ENCODE measurements at places on chromosomes 12 and 14.
A peak's percentile ranks its signal among the peaks of the same experiment; 100 is the strongest.

DNA sequence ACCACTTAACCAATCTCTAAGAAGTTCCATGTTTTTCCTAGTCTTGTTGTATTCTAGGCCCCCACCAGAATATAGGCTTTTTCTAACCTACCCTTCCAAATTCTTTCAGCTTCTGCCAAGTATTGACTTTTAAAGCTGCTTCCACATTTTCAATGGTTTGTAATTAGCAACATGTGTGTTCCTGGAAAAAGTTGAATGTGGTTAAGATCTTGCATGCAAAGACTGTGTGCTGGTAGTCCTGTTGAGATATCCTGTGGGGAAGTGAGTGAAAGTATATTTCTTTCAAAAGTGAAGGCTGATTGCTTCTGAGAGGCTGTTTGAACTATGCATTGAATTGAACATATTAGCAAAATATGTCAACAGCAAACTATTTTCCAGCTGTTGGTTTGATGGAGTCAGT is 646 bp upstream of the OR6C4 start:
- DNase-seq: no peak
- peaks cover 18% of the 10 kb centered on the region for H3K27me3 ChIP-seq
- no peak overlapping the region for H3K27ac ChIP-seq
- no peak overlapping the region for H3K4me3 ChIP-seq
- peaks cover 10% of the 10 kb centered on the region for H3K36me3 ChIP-seq

GRCh38 chr14:56422703-56423213 is 156.8 kb upstream of the TMEM260 start:
- H3K27me3 ChIP-seq: peaks cover 3% of the 10 kb centered on the region
- no peaks in the 10 kb centered on the region for H3K36me3 ChIP-seq
- peak; percentile 26 for DNase-seq
- H3K4me3 ChIP-seq: no peak overlapping the region
- H3K27ac ChIP-seq: no peak overlapping the region
- no peaks in the 10 kb centered on the region for H3K4me1 ChIP-seq

DNA sequence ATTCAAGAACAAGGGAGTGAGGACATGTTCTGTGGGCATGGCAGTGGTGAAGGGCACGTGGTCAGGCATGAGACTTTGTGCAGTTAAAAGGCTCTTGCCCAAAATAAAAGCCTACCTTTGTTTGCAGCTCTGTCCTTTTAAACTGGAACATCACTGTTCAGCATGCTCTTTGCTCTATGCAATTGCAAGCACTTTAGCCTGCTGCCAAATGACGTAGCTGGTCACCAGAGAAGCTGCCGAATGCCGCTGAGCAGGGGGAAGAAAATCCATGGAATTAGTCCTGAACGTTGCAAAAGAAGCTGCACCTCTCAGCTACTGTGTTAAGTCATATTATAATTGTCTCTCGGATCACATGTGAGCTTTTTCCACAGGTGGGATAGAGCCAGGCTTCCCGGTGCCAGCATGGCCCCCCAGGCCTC is 176.3 kb upstream of the DIO2 start:
- H3K4me1 ChIP-seq: no peaks in the 10 kb centered on the region
- H3K4me3 ChIP-seq: no peak overlapping the region
- H3K27me3 ChIP-seq: no peaks in the 10 kb centered on the region
- H3K36me3 ChIP-seq: no peaks in the 10 kb centered on the region

DNA sequence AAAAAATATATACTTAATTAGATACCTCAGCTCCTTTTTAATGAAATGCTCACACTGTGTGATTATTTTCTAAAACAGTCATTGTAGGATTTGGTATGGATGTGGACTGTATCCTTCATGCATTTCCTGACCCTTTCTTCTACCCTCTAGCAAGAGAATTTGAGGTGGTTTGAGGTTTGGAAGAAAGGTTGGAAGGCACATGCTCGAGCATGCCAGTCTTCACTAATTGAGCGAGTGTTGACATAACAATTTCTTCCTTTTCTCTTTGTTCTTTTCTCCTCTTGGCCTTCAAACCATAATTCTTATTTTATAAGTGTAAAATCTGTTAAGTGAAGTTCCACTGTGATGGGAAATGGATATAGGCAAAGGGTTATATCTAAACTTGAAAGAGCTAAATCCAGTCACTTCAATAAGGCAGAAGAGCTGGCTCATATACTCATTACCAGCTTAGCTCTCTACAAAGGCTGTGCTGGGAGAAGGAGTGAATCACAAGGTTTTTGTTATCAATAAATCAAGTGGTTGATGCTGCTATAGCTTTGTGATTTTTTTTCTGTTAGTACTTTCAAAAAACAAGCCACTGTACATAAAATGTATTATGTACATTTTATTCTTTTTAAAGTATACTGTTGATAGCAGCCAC is 16.2 kb upstream of the PTHLH start:
- H3K4me1 ChIP-seq: no peaks in the 10 kb centered on the region
- no peak overlapping the region for H3K4me3 ChIP-seq
- no peak overlapping the region for H3K27ac ChIP-seq
- DNase-seq: no peak
- peaks cover 12% of the 10 kb centered on the region for H3K27me3 ChIP-seq

GRCh38 chr14:20714593-20715250 is 26.2 kb downstream of the ANG start:
- no peak overlapping the region for H3K4me3 ChIP-seq
- H3K27ac ChIP-seq: no peak overlapping the region
- no peaks in the 10 kb centered on the region for H3K27me3 ChIP-seq
- H3K4me1 ChIP-seq: peaks cover 7% of the 10 kb centered on the region
- no peak for DNase-seq

DNA sequence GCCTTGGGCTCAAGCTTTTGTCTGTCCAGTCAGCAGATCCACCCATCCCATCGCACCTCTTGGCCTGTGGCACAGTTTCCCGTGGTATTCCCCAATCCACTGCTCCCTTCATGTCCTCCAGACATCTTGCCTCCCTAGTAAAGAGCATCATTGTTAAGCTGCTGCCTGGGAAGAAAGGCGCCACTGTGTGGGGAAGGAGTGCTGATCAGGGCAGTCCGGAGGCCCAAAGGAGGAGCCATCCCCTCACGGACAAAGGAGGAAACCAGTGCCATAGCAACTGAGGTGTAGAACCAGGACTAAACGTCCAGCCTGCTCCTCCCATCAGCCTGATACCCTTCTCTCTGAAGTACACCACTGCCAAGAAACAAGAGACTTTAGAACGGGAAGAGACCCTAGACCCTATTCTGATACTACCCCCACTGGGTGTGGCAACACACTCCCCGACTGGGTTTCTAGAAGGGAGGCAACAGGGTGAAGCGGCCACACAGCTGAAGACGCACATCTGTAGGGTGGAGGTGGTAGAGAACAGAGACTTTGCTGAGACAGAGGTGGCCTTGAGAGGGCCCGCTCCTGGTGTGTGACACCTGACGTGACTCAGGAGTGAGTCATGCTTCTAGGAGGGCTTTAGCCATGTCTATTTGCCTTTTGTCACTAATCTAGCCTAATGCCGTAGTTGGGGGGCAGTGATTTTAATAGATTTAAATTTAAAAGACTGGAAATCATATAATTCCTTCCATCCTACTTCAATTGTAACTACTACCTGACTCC is 185.0 kb downstream of the DPF3 start:
- no peaks in the 10 kb centered on the region for H3K36me3 ChIP-seq
- no peak overlapping the region for H3K4me3 ChIP-seq
- H3K27me3 ChIP-seq: no peaks in the 10 kb centered on the region

GRCh38 chr14:88815980-88816379 is 8.5 kb upstream of the TTC8 start:
- no peak overlapping the region for H3K4me3 ChIP-seq
- DNase-seq: no peak
- H3K27me3 ChIP-seq: peaks cover 56% of the 10 kb centered on the region
- no peaks in the 10 kb centered on the region for H3K36me3 ChIP-seq

- H3K36me3 ChIP-seq: peaks cover 11% of the 10 kb centered on the region
- DNase-seq: no peak
- H3K27me3 ChIP-seq: no peaks in the 10 kb centered on the region
- no peaks in the 10 kb centered on the region for H3K4me1 ChIP-seq
- no peak overlapping the region for H3K4me3 ChIP-seq
- no peak overlapping the region for H3K27ac ChIP-seq
Measured at GRCh38 chr12:10086387-10086786, 12.4 kb downstream of the CLEC1A start.

- H3K27me3 ChIP-seq: no peaks in the 10 kb centered on the region
- H3K36me3 ChIP-seq: no peaks in the 10 kb centered on the region
- H3K4me3 ChIP-seq: no peak overlapping the region
- no peaks in the 10 kb centered on the region for H3K4me1 ChIP-seq
Measured at GRCh38 chr12:82793751-82794281, 107.1 kb downstream of the TMTC2 start.

GRCh38 chr12:18262514-18262913 is 1.2 kb downstream of the PIK3C2G start:
- no peak for DNase-seq
- no peak overlapping the region for H3K27ac ChIP-seq
- H3K4me3 ChIP-seq: no peak overlapping the region
- no peaks in the 10 kb centered on the region for H3K36me3 ChIP-seq

DNA sequence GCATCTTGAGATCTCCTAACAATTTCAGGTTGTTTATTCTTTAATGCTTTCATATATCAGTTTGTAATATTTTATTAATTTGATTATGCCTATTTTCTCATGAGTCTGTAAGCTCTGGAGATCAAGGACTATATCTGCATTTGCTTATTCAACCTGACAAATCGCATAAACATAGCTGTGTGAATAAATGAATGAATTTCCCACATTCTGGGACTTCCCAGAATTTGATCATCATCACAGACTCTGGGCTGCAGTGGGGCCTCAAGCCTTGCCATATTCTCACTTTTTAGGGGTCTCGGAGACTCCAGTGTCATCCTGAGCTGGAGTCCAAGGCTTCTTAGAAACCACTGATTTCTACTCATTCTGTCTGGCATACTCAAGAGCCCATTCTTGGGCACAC is 180.5 kb downstream of the DAD1 start:
- H3K4me3 ChIP-seq: no peak overlapping the region
- H3K27me3 ChIP-seq: no peaks in the 10 kb centered on the region
- H3K4me1 ChIP-seq: no peaks in the 10 kb centered on the region
- DNase-seq: no peak
- H3K27ac ChIP-seq: no peak overlapping the region
- no peaks in the 10 kb centered on the region for H3K36me3 ChIP-seq

DNA sequence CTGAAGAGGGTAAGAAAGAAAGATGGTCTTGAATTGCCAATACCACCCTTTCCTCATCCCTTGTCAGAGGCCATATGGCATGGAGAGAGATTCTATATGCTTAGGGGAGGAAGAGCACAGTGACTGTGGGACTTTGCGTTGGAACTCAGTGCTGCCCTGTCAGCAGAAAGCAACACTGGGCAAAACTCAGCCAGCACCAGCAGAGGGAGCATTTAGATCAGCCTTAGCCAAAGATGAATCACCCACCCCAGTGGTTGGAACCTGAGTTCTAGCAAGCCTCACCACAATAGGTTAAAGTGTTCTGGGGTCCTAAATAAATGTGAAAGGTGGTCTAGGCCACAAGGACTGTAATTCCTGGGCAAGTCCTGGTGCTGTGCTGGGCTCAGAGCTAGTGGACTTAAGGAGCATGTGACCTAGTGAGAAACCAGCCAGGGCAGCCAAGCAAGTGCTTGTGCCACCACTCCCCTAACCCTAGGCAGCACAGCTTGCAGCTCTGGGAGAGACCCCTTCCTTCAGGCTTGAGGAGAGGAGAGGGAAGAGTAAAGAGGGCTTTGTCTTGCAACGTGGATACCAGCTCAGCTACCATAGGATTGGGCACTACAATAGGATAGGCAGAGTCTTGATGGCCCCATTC is 11.4 kb upstream of the BCAT1 start:
- no peak overlapping the region for H3K4me3 ChIP-seq
- H3K27me3 ChIP-seq: peaks cover 6% of the 10 kb centered on the region
- no peak for DNase-seq
- no peaks in the 10 kb centered on the region for H3K4me1 ChIP-seq
- no peaks in the 10 kb centered on the region for H3K36me3 ChIP-seq
- no peak overlapping the region for H3K27ac ChIP-seq

GRCh38 chr14:103694572-103695026 is 20.7 kb downstream of the XRCC3 start:
- H3K36me3 ChIP-seq: peaks cover 40% of the 10 kb centered on the region
- H3K27ac ChIP-seq: no peak overlapping the region

- H3K4me3 ChIP-seq: no peak overlapping the region
- no peaks in the 10 kb centered on the region for H3K27me3 ChIP-seq
- H3K27ac ChIP-seq: no peak overlapping the region
- no peaks in the 10 kb centered on the region for H3K36me3 ChIP-seq
- DNase-seq: no peak
Measured at GRCh38 chr12:83823386-83824045, 1089.1 kb downstream of the SLC6A15 start.

GRCh38 chr12:79778802-79779448 is 88.2 kb upstream of the PAWR start:
- H3K36me3 ChIP-seq: peaks cover 6% of the 10 kb centered on the region
- no peaks in the 10 kb centered on the region for H3K4me1 ChIP-seq
- H3K4me3 ChIP-seq: no peak overlapping the region
- H3K27me3 ChIP-seq: no peaks in the 10 kb centered on the region

DNA sequence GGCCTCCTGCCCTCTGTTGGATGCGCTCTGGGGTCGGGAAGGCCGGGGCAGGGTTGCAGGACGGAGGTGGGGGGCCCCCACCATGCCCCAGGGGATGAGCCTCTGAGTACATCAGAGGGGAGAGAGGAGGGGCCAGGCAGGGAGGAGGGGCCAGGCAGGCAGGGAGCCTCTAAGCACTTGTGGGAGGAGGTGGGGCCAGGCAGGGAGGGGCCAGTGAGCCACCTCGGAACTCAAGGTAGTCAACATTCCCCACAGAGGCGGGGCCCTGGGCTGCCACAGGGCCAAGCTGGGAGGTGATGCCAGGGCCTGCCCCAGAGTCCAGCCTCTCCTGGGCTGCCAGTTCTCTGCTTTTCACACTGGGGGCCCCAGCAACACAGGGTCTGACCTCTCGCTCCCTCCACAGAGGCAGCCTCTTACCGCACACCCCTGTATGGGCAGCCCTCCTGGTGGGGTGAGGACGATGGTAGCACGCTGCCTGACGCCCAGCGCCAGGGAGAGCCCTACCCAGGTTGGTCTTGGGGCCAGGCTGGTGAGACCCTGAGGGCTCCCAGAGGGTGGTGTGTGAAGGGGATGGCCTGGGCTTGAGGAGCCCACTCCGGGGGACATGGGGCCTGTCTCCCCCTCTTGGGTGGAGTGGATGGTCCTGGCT is 17.4 kb downstream of the CEP170B start:
- no peaks in the 10 kb centered on the region for H3K27me3 ChIP-seq
- no peak overlapping the region for H3K27ac ChIP-seq
- H3K4me3 ChIP-seq: no peak overlapping the region

GRCh38 chr12:102504280-102504679 is 23.9 kb upstream of the IGF1 start:
- H3K4me1 ChIP-seq: no peaks in the 10 kb centered on the region
- DNase-seq: no peak
- H3K36me3 ChIP-seq: no peaks in the 10 kb centered on the region
- no peak overlapping the region for H3K4me3 ChIP-seq
- H3K27ac ChIP-seq: no peak overlapping the region

GRCh38 chr12:47039756-47040155 is 39.7 kb upstream of the PCED1B start:
- peaks cover 4% of the 10 kb centered on the region for H3K36me3 ChIP-seq
- H3K4me1 ChIP-seq: peaks cover 9% of the 10 kb centered on the region
- DNase-seq: no peak
- no peak overlapping the region for H3K4me3 ChIP-seq
